Mesenchymal stem cell (in vitro differentiated cells and primary cell): ENCODE measurements at places on chromosomes 1 and 21.

DNA sequence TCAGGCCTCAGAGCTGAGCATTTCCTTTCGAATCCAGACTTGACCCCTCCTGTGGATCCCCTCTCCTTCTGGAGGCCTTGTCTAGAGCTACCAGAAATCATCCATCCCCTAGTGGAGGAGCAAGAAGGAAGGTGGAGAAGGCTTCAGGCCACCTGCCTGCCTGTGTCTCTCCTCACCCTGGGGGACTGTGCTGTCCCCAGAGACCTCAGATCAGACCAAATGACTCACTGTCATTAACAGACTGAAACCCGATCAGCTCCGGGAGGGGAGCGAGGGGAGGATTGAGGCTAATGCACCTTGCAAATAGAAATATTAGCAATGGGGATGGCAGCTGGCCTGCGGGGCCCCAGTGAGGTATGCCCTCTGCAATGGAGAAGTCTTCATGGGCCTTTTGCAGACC is 2.1 kb downstream of the MYBPH start:
- H3K36me3 ChIP-seq: no peaks in the 10 kb centered on the region
- H3K4me1 ChIP-seq: peaks cover 47% of the 10 kb centered on the region
- H3K27me3 ChIP-seq: no peaks in the 10 kb centered on the region
- H3K4me3 ChIP-seq: no peak overlapping the region

DNA sequence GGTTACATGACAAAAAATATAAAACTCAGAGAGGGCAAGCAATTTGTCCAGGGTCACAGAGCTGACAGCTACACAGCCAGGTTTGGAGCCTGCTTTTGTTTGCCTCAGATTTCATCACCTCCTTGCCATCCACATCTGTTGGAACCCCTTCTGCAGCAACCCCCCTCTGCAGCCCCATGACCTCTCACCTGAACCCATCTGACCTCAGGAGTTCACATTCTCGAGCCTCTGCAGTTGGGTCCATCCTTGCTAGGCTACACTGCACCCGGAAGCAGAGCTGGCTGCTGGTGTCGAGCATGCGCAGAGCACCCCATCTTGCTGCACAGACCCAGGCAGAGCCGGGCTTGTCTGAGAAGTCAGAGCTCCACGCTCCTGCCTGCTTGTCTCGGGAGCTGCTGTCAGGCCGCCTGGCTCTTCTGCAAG is 10.0 kb downstream of the C1QB start:
- peaks cover 93% of the 10 kb centered on the region for H3K27me3 ChIP-seq
- no peaks in the 10 kb centered on the region for H3K36me3 ChIP-seq
- H3K27ac ChIP-seq: no peak overlapping the region
- no peak overlapping the region for H3K4me3 ChIP-seq
- DNase-seq: no peak

DNA sequence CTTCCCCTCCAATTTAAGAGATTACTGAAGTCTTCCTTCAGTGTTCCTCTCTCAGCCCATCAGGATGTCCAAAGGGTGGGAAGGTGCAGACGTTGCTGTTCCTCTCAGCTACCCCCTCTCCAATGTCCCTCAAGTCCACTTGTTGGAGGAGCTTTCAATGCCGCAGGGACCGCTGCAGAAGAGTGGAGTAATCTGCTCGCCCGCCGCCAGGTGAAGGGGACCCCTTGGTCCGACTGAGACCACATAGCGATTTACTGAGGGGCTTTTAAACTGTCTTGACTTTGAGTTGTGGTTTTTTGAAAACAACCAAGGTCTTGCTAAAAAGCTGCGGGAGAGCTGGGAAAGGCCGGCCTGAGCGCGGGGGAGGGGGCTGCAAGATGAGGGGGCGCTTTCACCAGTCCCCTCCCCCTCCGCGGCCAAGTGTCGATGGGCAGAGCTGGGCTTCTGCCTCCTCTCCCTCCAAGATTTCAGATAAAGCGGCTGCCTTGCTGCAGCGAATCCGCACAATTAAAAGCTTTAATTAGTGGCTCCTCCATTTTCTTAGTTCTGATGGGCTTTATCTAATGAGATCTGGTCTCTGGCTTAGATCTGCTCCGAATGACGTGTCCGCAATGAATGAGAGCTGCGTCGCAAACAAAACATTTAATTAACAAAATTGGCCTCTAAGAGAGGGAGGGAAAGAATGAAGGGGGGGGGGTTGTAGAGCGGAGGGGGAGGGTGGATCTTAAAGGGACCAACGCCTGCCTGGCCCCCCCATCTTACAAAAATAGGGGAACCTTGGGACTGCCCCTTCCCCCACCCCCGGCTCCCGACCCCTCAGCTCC is 5.9 kb downstream of the LMO4 start:
- peaks cover 36% of the 10 kb centered on the region for H3K36me3 ChIP-seq
- no peak overlapping the region for H3K27ac ChIP-seq
- H3K27me3 ChIP-seq: no peaks in the 10 kb centered on the region
- peaks cover 11% of the 10 kb centered on the region for H3K4me1 ChIP-seq
- DNase-seq: peak; percentile 56

DNA sequence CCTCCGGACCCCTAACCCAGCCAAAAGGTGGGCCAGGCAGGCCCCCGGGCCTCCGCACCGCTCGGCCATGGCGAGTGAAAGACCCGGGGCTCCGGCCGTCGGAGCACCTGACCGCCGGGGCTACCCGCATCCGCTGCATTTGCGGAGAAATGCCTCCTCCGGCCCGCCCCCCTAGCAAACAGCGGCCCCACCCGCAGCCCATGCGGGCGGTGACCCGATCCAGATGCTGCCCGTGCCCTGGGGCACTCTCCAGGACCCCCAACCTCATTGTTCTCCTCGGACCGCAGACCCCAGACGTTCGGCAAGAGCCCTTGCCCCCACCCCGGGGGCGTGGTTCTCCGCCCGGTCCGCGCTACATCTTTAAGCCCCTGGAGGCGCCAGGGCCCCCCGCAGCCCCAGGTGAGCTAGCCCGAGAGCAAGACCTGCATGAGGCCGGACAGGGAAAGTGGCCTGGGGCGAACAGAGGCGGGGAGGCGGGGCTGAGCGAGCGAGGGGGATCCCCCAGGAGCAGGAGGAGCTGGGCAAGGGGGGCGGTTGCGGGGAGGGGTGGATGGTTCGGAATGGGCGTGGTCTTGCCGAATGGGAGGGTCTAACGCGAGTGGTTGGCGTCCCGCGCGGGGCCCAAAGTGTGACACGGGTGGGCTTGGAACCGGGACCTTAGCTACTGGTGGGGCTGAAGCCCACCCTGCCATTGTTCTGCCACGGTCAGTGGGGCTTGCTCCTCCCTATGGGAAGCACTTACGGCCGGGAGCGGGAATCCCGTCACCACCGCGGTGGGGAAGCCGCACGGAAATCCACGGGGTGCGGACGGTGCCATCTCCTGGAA is 6.3 kb upstream of the CRYBG2 start:
- DNase-seq: no peak
- no peak overlapping the region for H3K27ac ChIP-seq
- H3K4me1 ChIP-seq: peaks cover 5% of the 10 kb centered on the region
- no peaks in the 10 kb centered on the region for H3K36me3 ChIP-seq
